ENCODE measurements at places on chromosomes 5 and 9.
A peak's percentile ranks its signal among the peaks of the same experiment; 100 is the strongest.

- DNase-seq = peak; percentile 14
Measured at GRCh38 chr5:159638954-159639559, 277.2 kb upstream of the ADRA1B start.

GRCh38 chr5:176642675-176643490 is 4.4 kb upstream of the TSPAN17 start:
- no peak for DNase-seq

DNA sequence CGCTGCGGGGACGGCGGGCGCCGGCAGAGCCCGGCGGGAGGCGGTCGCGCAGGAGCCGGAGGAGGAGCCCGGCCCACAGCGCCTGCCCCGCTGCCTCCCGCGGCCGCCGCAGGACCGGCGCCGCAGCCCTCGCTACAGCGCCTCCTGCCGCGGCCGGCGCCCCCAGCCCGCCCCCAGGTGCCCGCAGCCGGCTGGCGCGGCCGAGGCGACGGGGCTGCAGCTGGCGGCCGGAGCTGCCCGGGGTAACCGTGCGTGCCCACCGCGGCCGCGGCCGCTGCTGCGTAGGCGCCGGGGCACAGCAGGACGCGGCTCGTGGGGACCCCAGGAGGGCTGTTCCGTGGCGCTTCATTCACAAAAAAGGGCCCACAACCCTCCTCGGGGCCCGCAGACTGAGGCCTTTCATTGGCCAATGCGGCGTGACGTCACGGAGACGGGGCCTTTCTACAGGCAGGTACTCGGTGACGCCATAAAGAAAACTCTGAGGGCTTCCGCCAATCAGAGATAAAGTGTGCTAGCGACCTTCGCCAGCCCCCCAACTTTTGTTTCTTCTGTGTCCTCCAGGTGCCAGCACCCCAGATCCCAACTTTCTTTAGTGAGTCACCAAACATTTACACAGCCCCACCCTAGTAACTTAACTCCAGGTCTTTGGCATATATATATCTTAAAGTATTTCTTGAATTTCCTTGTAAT is at the start of gene CDC14B:
Gene CDC14B (minus strand): TSS at position 353 of the 690 bp plus-strand sequence. CDS start 465 bp downstream, outside the sequence.
- DNase-seq = peak; percentile 77

- no peak for DNase-seq
Measured at GRCh38 chr5:139369181-139369580, 13.9 kb downstream of the SLC23A1 start.

GRCh38 chr5:83577036-83577636 is 105.6 kb downstream of the VCAN start:
- DNase-seq = no peak

DNA sequence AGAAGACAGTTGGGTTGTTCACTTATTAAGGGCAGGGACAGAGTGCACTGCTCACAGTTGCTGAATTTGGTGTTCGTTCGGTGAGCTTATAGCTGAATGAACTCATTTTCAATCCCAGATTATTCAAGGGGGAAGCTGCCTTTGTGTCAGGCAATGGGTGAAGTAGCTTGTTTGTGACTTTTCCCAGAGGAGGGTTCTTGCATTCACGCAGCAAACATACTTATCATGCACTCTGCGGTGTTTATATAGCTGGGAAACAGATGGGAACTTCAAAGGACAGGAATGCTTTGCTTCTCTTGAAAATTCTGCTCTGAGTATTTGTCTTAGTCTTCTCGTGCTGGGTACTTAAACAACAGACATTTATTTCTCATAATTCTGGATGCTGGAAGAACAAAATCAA is 64.7 kb upstream of the ABCA1 start:
- DNase-seq = no peak

GRCh38 chr5:110321117-110321516 is 405.4 kb downstream of the TMEM232 start:
- DNase-seq = peak; percentile 55

DNA sequence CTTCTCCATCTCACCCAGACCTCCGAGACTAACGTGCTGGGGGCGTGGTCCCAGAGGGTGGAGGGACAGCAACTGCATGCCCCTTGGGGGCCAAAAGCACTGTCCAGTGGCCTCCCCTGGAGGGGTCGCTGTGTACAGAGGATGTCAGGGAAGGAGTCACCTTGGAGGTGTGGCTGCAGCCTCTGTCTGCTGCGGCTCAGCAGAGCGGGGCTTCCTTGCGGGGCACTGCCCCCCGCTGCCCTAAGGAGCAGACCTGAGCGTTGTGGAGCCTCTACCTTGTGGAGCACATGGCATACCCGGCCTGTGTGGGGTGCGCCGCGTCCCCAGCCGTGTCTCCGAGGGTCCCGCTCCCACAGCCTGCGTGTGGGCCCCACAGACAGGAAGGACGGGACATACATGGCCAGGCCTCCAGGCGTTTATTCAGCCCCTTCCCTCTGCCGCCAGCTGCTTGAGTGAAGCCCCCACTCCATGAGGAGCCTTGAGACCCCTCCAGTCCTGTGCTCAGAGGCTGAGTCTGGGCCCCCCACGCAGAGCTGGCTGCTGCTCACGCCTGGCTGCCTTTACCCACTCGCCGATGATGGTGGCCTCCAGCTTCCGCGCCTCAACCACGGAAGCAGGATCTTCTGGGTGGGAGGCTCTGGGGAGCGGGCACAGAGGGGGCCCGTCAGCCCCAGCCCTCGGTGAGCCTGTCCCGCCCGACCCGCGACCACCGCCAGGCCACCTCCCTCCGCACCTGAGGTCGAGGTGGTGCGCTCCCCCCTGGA is 4.2 kb downstream of the DPP7 start:
- DNase-seq = no peak

DNA sequence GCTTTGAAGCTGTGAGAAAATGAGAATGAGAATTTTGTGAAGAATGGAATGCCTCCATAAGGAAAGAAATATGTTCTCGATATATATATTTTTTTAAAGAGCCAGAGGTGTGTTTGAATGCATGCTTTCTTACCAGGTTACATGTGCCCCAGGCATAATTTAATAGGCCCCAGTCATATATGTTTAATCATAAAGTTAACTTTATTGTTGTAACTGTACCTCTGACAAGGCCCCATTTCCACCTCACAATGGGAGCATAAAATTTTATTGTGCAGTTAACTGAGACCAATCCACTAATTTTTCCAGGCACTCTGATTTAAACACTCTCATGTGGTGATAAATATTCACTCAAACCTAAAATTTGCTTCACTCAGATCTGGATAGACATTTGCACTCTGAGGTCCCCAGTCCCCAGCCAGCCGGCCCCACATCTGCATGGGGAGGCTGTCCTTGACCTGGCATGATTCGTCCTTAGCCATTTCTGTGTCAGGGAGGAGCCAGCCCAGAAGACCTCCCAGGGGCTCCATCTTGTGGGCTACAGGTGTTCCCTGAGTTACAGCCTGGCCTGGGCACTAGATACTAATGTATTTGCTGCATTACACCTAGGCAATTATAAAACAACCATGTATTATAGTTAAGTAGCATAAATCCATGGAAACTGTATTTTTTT is 245.8 kb downstream of the MTRR start:
- DNase-seq = no peak

DNA sequence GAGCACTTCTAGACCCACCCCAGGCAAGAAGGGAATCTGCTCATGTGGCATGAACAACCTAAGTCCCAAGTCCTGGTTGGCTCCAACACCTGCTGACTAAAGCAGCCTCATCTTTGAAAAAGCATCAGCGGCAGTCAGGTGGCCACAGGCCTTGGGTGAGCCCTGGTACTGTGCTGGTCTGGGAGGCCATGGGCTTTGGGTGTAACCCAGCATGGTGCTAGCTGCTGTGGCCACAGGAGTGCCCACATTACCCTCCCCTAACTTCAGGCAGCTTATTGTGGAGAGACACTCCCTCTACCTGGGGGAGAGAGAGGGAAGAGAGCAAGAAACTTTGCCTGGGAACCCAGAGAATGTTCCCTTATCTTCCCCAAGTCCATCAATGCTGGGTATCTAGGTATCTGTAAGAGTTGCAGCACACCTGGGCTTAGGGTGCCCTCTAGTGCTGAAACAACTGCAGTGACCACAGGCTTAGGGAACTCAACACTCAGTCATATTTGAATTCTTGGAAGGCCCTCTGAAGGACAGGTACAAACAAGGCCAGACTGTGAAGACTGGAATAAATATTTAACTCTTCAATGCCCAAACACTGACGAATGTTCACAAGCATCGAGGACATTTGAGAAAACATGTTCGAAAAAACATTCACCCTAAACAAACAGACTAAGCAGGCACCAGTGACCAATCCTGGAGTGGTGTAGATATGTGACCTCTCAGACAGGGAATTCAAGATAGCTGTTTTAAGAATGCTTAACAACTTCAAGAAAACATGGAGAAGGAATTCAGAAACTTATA is 69.9 kb upstream of the OR2K2 start:
- DNase-seq = no peak

DNA sequence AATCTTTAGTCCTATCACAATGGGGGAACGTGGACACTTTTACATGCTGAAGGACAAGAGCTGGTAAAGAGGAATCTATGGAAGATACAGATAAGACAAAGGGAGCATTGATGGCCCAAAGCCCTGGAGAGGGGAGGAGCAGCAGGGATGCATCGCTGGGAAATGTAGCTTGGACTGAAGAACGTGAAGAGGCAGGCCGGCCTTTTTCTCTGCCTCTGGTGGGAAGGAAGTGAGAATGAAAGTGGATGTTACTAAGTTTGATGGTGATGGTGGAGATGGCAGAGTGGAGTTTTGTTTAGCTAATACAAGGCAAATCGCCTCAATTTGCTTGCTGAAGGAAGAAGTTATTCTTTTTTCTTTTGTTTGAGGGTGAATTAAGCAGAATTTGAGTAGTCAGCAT is 124.6 kb upstream of the TAF11L2 start:
- DNase-seq = peak; percentile 53

DNA sequence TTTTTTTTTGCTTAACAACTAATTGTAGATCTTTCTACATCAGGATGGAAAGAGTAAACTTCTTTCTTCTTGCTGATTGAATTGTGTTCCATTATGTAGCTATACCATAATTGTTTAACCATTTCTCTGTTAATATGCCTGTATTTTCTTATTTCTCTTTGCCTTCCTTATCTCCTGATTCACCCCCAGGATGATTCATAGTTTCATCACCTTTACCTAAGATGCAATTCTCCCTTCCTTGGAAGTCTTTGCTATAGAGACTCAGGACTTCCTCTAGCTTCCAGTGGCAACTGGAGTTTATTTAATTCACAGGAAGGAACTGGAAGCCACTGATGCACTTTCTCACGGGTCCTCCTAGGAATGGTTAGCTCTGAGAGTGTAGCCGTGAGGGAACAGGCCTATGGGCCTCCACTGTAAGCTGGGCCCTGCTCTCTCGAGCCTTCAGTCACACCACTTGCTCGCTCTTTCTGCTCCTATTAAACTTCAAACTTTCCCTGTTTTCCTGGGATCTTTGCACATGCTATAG is 83.1 kb downstream of the FGF1 start:
- no peak for DNase-seq

DNA sequence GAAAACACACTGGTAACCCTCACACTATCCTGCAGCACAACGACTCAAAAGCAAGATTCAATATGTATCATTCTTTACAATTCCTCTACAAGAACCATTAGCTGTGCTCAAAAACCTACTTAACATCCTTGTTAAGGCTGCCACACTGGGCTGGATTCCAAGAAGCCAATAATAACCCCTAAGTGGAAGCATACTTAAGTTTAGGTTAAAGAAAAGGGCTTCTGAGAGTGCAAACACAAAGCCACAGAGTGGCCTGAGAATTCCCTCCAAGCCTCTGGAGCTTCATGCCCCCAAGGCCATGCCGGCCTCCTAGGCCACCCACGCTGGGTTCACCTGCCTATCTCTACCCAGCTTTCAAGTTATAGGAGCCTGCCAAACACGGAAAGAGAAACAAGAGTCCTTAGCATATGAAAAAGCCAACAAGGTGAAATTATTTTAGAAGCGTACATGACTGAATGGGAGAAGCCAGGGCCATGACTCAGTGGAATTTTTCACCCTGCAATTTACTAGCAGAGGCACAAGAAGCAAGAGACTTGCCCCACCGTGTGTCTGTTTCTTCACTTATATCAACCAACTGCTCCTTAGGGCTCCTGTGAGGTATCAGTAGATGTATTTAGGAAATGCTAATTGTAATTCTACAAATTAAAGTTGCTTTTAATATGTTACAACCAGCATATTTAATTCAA is 293.0 kb downstream of the SPOCK1 start:
- no peak for DNase-seq

GRCh38 chr9:121388140-121388905 is 18.3 kb upstream of the STOM start:
- DNase-seq = no peak

GRCh38 chr5:141623186-141623585 is 4.4 kb upstream of the DIAPH1 start:
- no peak for DNase-seq

GRCh38 chr5:60677850-60678664 is 21.9 kb downstream of the DEPDC1B start:
- DNase-seq = peak; percentile 27

GRCh38 chr5:39302472-39302871 is 61.8 kb downstream of the C9 start:
- DNase-seq = no peak

DNA sequence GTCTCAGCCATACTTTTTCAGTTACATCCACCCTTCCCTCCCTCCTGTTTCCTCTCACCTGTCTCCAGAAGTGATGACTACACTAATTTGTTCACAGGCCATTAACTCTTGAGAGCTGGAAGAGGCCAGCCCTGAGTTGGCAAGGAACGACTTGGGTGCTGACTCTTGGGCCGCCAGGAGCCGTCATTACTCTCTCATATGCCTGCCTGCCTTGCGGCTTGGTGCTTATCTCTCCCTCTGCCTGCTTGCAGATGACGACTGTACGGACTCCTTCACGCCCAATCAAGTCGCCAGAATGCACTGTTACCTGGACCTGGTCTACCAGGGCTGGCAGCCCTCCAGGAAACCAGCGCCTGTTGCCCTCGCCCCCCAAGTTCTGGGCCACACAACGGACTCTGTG is 66.1 kb downstream of the PAPPA start:
- no peak for DNase-seq

DNA sequence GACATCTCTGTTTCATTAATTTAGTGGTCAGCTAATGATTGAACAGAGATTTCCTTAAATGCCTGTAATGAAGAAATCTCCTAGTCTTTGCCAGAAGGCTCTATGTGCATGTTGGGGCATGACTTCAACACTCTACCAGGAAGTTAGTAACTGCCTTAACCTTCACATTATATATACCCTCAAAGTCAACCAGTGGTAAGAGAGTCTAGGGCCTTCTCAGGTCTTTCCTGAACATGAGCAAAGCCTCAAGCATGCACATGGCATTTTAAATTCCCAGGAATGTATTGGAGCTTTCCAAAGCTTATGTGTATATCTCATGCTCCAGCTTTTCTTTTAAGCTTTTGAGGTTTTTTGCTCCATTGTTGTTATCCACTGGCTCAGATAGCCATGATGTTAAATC is 388.3 kb downstream of the ARRDC3 start:
- DNase-seq = no peak

DNA sequence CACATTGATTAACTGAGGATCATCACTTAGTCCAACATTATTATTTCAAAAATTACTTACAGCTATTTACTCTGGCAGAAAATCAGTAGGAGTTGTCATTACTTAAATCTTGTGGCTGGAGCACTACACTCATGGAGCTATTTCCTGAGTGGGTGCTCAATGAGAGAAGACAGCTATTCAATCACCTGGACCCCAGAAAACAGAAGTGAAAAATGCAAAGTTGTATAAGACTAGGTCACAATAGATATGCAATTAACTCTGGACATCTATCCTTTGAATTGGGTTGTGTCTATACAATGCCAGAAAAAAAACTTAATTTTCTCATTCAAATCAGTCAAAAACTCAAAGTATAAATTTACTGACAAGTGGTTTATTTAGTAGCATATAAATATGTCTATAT is 340.9 kb downstream of the EFNA5 start:
- DNase-seq = no peak

- DNase-seq = no peak
Measured at GRCh38 chr9:126521089-126521488, 92.6 kb upstream of the LMX1B start.
